ENCODE measurements at places on chromosomes 3 and 15. TPM values are rescaled to one million over a fixed set of nuclear protein-coding genes. Genes with fewer than 3 reads are reported as not detected.

The KLHL6 gene
- not detected for total RNA-seq

The TTLL13 gene
- total RNA-seq, result not detected

The ZBED2 gene
- total RNA-seq, result 0.72 TPM

The ZNF662 gene
- total RNA-seq, result 0.54 TPM

The EPHA3 gene
- total RNA-seq, result 0.18 TPM

The CHST13 gene
- not detected for total RNA-seq

All from IMR-90 (cell line).